CD4-positive, alpha-beta T cell treated with Interleukin-17A for 1 hour (primary cell): ENCODE measurements at places on chromosomes 7 and 10.

DNA sequence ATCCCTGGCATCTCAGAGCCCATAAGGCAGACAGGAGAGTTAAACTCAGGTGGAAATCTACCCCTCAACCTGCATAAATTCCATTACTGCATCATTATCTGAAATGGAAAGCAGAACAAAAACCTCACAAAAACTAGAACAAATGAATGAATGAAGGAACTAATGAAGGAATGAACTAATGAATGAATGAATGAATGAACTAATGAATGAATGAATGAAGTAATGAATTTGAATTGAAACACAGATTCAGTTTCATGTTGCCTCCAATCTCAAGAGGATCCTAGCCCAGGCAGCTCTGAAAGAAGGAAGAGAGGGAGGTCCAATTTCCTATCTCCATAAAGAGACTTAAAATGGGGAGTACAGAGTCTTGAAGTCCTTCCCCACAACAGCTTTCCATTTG, 1.9 kb upstream of the UCN3 start:
- no peak for DNase-seq

DNA sequence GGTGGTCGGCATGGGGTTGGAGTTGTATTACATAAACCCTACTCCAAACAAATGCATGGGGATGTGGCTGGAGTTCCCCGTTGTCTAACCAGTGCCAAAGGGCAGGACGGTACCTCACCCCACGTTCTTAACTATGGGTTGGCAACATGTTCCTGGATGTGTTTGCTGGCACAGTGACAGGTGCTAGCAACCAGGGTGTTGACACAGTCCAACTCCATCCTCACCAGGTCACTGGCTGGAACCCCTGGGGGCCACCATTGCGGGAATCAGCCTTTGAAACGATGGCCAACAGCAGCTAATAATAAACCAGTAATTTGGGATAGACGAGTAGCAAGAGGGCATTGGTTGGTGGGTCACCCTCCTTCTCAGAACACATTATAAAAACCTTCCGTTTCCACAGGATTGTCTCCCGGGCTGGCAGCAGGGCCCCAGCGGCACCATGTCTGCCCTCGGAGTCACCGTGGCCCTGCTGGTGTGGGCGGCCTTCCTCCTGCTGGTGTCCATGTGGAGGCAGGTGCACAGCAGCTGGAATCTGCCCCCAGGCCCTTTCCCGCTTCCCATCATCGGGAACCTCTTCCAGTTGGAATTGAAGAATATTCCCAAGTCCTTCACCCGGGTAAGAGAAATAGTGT, at the start of gene CYP2E1:
Gene CYP2E1 (plus strand): TSS at position 407 of the 632 bp plus-strand sequence. CDS start 33 bp downstream, at position 440.
- DNase-seq, result no peak

- no peak for DNase-seq
Measured at GRCh38 chr10:132654121-132654571, 116.6 kb downstream of the INPP5A start.

GRCh38 chr10:85641479-85642009, 725.1 kb downstream of the GRID1 start:
- no peak for DNase-seq

GRCh38 chr10:93245779-93246178, 172.1 kb downstream of the CYP26A1 start:
- DNase-seq, result no peak

- no peak for DNase-seq
Measured at GRCh38 chr7:44448922-44449583, 41.4 kb downstream of the NUDCD3 start.

DNA sequence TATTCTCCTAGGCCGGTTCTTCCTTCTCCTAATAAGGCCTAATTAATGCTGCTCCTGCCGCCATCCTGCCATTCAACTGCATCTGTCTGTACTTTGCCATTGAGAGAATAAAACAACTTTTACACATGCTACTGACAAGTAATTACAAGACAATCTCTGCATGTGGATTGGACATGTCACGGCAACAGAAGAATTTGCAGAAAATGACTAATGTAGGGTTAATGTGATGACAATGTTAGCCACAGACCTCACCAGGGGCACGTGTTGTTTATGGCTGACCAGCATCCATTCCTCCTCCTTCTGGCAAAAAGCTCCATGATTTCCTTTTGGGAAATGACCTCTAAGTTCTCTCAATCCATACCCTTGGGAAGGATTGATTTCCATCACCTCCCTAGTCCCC, 58.0 kb downstream of the NEBL start:
- DNase-seq, result no peak

DNA sequence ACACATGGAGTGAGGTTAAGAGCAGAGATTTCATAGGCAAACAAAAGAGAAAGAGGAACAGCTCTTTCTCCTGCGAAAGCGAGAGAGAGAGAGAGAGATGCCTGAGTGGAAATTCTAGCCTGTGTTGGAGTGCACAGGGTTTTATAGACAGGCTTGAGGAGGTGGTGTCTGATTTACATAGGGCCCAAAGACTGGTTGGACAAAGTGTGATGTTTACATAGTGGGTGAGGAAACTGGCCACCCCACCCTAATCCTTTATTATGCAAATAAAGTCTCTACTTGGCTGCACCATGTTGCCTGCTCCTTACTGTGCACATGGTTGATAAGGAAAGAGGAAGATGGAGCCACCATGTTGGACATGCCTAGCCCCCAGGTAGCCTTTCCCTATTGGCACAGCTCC, 967.8 kb upstream of the SORCS1 start:
- no peak for DNase-seq

DNA sequence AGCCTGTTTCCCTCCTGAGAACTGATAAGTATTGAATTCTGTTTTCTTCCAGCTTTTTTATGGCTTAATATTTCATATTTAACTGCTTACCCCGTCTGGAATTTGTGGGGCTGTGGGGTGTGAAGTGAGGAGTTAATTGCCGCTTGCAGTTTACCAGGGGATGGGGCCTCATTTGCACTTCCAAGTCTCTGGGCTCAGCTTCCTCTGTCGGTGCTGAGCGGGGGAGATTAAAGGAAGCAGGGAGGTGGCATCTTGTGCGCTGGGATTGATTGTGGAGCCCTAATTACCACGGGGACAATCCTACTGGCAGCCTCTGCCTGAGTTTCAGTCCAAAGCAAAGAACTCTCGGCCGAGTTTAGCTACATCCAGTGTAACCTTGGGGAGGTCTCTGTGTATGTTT, 33.4 kb downstream of the ELFN1 start:
- DNase-seq, result no peak

DNA sequence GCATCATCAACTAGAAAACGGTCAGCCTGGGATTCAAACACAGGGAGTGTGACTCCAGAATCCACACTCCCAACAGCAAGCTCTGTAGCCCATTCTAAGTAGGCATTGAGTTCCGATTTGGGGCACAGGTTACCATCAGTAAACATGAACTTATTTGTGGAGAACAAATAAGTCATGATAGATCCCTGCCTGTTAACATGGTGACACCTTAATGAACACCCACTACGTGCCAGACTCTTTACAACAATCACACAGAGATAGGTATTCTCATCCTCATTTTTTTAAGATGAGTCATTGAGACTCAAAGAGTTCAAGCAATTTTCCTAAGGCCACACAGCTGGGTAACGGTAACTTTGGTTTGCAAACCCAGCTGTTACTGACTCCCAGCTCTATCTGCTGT, 91.5 kb downstream of the LYZL2 start:
- no peak for DNase-seq

- DNase-seq, result no peak
Measured at GRCh38 chr10:130992802-130993523, 318.6 kb downstream of the TCERG1L start.

DNA sequence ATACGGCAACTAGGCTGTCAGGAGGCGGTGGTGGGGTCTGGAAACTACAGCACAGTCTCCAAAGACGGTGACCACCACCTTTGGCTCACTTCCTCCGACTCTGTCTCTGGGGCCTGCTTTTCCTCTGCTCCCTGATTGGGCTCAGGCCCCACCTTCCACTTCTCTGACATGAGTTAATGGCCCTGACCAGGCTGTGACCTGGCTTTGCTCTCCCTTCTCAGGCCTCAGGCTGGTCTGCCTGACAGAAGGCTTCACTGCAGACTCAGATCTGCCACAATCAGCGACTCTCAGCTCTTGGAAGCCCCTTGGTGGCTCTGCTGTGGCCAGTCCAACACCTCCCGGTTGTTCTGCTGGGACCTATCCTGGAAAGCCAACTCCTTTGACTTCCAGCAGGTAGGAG, 7.7 kb downstream of the STYXL1 start:
- no peak for DNase-seq

GRCh38 chr7:100546926-100547800, 8.2 kb downstream of the AGFG2 start:
- no peak for DNase-seq

- no peak for DNase-seq
Measured at GRCh38 chr7:50730446-50731400, 52.0 kb downstream of the GRB10 start.

DNA sequence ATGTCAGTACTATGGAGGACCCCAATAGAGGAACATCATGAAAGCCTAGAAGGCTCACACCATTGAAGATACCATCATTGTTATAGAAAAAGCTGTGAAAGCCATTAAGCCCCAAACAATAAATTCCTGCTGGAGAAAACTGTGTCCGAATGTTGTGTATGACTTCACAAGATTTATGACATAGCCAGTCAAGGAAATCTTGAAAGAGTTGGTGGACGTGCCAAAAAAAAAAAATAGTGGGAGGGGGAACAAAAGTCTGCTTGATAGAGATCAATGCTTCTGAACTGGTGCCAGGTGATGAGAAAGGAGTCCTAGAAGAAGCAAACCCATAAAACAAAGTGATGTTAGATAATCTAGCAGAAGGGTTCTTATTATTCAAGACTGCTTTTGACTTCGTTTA, 41.2 kb downstream of the RALA start:
- DNase-seq, result no peak

DNA sequence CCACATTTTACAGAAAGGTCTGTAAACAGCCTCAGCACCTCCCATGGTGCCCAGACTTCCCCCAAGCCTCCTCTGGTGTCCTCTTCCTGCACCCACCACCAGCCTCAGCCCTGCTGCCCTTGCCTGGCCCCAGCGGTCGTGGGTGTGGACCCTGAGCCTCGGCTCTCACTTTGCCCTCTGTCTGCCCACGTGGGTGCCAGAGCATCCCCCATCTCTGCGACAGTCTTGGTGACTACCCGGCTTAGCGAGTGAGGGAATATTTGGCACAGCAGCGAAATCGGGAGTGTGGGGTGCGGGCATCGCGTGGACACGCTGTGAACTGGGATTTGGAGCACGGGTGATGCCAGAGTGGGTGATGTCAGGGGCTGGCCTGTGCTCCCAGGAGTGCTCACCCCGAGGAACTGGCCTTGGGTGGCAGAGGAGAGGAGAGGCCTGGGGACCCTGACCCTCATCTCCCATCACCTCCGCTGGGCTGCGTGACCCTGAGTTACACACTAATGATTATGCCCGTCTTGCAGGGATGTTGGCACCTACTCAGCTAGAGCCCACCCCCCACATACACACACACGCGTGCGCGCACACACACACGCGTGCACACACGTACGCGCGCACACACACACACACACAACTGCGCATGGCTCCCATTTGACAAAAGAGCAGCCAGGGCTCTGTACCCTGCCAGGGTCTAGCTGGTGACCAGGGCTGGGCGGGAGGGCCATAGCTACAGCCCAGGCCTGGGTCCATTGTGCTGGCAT, 8.7 kb downstream of the ELFN1 start:
- DNase-seq, result no peak
